ENCODE measurements at places on chromosomes 16 and 17. TPM values are rescaled to one million over a fixed set of nuclear protein-coding genes. Genes with fewer than 3 reads are reported as not detected.

Gene KRT12
- total RNA-seq: not detected

Gene DYNLRB2
- not detected for total RNA-seq

Gene OSGIN1
- total RNA-seq: 2.4 TPM

Gene OTOA
- not detected for total RNA-seq

Gene CNTNAP4
- total RNA-seq: not detected

Gene C16orf74
- 3.8 TPM for total RNA-seq

Gene ALDH3A1
- 0.20 TPM for total RNA-seq

Gene ZPBP2
- not detected for total RNA-seq

Gene SCNN1B
- total RNA-seq: 1.5 TPM

Gene GLIS2
- total RNA-seq: 10.6 TPM

Gene OR2C1
- total RNA-seq: not detected

Gene DHODH
- 12.8 TPM for total RNA-seq

Gene TP53TG3B
- total RNA-seq: not detected

Gene CLN3
- total RNA-seq: 37.3 TPM

Gene MYH2
- total RNA-seq: 1.9 TPM

Gene SLC35G6
- not detected for total RNA-seq

Gene YPEL2
- 0.60 TPM for total RNA-seq

Gene ZNF423
- total RNA-seq: 11.1 TPM

Gene KRT31
- not detected for total RNA-seq

Gene OR3A3
- not detected for total RNA-seq

Gene LMF1
- total RNA-seq: 26.3 TPM

Gene MT4
- not detected for total RNA-seq

Gene ASPHD1
- total RNA-seq: 2.5 TPM

Gene NQO1
- 46.9 TPM for total RNA-seq

Gene KRTAP4-3
- total RNA-seq: not detected

All from A673 (cell line).